ENCODE measurements at places on chromosomes 1 and 21.

DNA sequence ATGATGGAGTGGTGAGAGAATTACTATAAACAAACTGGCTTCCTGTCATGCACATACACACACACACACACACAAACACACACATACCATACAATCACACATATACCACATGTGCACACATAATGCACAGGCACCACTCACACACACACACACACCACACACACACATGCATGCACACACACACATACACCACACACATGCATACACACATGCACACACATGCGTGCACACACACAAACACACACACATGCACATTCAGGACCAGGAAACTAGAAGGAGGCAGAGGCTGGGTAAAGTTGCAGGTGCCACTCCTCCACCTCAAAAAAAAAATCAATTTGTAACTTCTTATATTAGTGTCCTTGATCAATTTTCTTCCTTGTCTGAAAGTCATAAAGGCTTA is 153.0 kb downstream of the ASTN1 start:
- DNase-seq: no peak

- peak; percentile 22 for DNase-seq
Observed at GRCh38 chr1:68231627-68232288, 565 bp downstream of the WLS start.

DNA sequence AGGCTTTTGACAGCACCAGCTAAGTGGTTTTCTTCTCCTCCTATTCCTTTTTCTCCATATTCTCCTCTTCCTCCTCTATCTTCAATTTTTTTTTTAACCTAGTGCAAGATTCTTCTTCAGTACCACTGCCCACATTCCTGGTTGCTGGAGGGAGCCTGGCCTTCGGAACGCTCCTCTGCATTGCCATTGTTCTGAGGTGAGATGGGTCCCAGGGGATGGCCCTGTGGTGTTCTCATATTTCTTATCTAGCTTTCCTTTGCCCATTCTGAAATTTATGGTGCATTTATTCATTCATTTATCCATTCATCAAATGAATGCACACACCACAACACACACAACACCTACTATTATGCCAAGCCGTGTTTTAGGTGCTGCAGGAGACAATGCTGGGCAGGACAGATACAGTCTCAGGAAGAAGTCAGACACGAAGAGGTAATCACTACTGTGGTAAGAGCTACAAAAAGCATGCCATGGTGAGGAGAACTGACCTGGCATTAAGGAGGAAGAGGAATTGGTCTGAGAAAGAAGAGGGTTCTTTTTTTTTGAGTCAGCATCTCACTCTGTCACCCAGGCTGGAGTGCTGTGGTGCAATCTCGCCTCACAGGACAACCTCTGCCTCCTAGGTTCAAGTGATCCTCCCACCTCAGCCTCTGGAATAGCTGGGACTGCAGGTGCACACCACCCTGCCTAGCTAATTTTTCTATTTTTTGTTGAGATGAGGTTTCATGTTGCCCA is 47.5 kb upstream of the TDRD10 start:
- peak; percentile 71 for DNase-seq

- DNase-seq: no peak
Observed at GRCh38 chr1:22104865-22105437, 37.9 kb downstream of the WNT4 start.

- DNase-seq: no peak
Observed at GRCh38 chr1:112169517-112169916, 180.0 kb upstream of the KCND3 start.

- DNase-seq: no peak
Observed at GRCh38 chr1:85605484-85606413, 25.2 kb downstream of the CCN1 start.

DNA sequence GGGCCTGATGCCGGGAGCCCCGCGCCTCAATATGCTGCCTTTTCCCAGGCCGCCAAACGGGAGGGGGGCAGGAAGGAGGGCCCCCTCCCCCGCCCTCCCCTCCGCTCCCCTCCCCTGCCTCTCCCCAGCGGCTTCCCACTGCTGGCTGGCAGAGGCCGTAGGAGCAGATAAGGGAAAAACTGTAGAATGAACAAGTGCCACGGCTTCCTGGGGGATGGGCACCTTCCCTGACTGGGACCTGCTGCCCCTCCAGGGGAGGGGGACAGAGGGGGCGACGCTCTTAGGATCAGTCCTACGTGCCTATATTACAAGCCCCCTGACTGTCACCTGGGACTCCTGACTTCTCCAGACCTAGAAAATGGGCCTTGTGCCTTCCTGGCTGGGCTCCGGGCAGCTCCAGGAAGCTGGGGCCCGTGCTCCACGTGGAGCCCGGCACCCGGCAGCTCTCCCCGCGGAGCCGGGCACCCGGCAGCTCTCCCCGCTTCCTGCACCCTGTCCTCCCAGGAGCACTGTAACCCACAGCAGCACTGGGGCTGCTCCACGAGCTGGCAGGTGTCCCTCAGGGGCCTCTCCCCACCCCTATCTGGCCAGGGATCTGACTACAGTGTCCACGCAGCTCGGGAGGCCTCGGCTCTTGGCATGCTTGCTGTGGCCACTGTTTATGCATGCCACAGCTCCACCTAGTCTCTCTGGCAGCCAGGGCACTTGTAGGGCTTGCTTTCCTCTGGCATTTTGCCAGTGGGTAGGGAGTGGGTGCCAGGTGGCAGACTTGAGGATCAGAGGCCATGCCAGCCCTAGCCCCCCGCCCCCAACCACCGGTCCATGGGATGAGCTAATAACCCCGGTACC is 674 bp upstream of the HES5 start:
- no peak for DNase-seq

DNA sequence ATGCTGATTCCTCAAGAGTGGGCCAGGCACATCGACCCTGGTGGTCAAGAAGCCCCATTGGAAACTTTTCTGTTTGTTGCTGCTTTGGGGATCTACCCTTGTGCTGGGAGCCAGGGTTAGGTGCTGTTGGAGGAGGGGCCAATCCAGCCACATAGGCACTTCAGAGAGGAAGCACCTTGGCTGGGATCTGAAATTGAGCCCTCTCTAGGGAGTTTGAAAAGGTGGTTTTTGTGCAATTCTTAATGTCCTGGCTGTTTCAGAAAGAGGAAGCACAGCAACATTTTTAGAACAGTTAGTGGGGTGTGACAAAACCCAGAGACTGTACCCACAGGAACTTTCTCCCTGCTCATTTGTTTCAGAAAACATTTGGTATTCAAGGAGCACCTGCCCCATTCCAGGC is 17.2 kb upstream of the BEND5 start:
- DNase-seq: peak; percentile 25

- no peak for DNase-seq
Observed at GRCh38 chr1:21910558-21911204, 26.4 kb downstream of the HSPG2 start.

GRCh38 chr1:8524627-8525157 is 206.8 kb downstream of the SLC45A1 start:
- no peak for DNase-seq

- DNase-seq: no peak
Observed at GRCh38 chr1:2088458-2088857, 38.2 kb downstream of the PRKCZ start.

DNA sequence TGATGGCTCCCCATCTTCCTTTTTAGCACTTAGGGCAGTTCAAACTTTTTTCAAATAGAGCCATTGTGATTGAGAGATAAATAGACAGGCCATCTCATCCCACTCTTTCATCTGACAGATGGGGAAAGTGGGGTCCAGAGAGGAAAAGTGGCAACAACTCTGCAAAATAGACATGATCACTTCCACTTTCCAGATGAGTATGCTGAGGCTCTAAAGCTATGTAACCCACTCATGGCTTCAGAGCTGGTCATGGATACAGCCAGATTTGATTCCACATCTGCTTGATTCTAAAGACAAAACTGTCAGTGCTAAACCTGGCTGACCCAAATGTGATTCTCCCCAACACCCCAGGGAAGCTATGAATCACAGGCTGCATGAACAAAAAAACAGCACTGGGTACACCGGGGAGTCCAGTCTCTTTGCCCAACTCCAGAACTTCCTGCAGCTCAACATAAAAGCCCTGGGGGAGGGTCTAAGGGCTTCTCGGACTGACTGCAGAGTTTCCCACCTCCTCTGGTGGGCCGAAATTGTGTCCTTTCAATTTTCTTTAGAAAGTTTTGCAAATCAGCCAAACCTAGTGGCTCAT is 59.3 kb downstream of the PLPP3 start:
- DNase-seq: no peak

- peak; percentile 61 for DNase-seq
Observed at GRCh38 chr1:21490774-21491487, 18.3 kb upstream of the ALPL start.

DNA sequence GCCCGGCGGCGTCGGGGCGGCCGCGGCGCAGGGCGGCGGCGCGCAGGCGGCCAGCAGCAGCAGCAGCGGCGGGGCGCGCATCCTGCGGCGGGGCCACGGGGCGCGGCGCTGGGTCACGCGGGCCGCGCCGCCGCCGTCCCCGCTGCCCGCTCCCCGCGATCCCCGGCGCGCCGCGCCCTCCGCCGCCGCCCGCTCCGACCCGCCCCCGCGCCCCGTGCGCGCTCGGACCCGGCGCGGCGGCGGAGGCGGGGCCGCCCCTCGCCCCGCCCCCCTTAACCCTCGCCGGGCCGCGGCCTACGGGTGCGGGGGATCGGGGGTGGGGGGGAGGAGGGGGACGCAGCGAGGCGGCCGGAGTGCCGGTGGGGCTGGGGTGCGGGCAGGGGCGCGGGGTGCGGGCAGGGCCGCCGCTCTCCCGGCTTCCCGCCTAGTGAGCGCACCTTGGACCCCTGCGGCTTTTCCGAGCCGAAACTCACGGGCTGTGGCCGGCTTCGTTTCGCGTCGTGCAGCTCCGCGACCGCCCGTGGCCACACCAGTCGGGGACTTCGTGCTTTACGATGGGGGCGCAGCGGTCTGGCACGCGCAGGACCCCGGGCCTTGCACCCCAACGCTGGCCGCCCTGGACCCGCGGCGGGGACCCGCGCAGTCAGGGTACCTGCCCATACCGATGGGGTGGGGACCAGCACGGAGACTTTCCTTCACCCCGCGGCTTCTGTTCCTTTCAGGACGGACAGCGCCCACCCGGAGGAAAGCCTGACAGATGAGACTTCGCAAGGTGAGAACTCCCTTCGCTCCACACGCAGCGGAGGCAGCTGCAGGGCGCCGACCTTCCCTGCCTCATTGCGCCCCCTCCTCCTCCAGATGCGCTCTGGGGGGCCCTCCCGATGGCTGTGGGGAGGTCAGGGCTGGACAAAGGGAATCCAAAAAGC is at the start of gene FNDC10:
Gene FNDC10, minus strand, starts transcription at position 201 of the 926 bp plus-strand sequence. Its CDS starts 120 bp downstream, at position 81.
- DNase-seq: no peak

- DNase-seq: no peak
Observed at GRCh38 chr1:11568687-11569086, 85.5 kb downstream of the FBXO2 start.

GRCh38 chr1:182426442-182427430 is 23.2 kb upstream of the RGSL1 start:
- no peak for DNase-seq

GRCh38 chr1:175878775-175879174 is 135.4 kb upstream of the TNR start:
- DNase-seq: no peak

- peak; percentile 98 for DNase-seq
Observed at GRCh38 chr1:155324037-155324716, 3.5 kb downstream of the RUSC1 start.

GRCh38 chr21:27083144-27083543 is 116.3 kb upstream of the ADAMTS5 start:
- no peak for DNase-seq

- DNase-seq: no peak
Observed at GRCh38 chr1:109229531-109230127, 15.9 kb downstream of the SARS1 start.

- DNase-seq: peak; percentile 53
Observed at GRCh38 chr1:15276691-15277446, 29.8 kb downstream of the FHAD1 start.

GRCh38 chr1:67791686-67792085 is 41.6 kb downstream of the GNG12 start:
- DNase-seq: no peak

- DNase-seq: no peak
Observed at GRCh38 chr1:86596741-86597290, 49.9 kb downstream of the CLCA4 start.

DNA sequence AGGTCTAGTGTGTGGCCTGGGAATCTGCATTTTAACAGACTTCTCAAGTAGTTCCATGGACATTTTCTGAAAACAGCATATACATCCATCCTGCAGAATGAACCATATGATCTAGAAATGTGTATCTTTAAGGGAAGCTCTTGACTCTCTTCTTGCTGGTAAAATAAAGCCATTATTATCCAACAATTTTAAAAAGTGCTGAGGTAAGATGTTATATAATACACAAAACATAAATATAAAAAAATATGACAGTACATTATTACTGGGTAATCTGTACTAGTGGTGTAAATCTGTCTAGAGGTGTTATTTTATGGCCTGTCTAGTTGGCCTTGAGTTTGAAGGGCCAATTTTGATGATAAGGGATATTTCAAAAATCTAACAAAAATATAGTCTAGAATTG is 201.2 kb downstream of the HMCN1 start:
- DNase-seq: no peak

DNA sequence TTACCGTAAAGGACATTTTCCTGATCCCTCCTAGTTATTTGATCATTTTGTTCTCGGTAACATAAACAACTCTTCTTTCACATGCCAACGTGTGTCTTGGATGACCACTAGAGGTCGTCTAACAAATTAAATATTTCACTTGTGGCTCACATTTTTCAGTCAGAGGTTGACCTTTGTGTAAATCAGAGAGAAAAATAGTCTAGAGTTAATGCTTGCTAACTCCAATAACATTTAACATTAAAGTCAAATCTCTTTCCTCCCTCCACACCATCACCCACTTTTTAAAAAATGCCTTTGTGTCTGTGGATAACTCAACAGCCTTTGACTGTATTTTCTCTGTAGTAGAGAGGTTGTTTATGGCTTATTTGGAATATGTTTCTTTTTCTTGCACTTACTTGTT is 220.5 kb upstream of the B3GALT2 start:
- DNase-seq: peak; percentile 42

- DNase-seq: no peak
Observed at GRCh38 chr1:118339400-118340124, 154.5 kb upstream of the SPAG17 start.

GRCh38 chr1:222769971-222770620 is 33.1 kb downstream of the FAM177B start:
- DNase-seq: no peak

DNA sequence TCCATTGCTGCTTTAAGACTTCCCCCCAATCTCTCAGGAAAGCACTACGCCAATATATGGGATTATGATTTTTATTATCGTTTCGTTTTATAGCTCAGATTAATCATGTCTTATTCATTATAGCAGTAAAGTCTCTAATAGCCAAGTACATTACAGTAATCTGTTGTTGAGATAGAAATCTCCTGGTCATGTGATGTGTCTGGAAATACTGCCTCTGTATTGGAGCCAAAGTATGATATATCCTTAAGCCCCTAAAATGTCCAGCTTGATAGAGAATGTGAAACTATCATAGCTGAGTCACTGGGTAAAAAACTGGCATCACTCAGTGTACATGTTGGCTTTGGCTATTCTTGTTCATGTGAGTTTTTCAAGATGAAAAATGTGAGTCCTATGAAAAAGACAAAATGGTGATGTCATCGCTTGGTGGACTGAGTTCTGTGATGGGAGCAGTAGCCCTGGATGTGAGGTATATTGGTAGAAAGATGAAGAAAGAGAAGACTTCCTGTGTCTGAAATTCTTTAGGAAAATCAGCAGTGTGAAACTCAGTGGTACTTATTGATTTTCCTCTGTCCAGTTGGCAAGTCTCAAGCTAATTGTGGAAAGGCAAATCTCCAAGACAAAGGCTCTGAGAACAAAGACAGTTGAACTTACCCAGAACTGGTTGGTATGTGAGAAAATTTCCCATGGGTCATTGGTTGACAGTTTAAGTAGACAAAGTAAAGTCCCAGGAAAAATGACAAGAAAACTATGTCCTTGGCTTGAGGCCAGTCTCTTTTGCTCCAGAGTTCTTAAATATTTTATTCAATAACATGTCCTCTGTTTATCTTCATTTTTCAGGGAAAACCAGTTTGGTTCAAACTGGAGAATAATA is 76.2 kb downstream of the BRINP2 start:
- no peak for DNase-seq

Measured in inflammatory macrophage (primary cell).